Kidney tubule cell (primary cell): ENCODE measurements at places on chromosomes 4 and X.

GRCh38 chr4:8909548-8909947 is 37.9 kb upstream of the HMX1 start:
- DNase-seq = no peak

GRCh38 chr4:23759066-23759465 is 130.8 kb downstream of the PPARGC1A start:
- no peak for DNase-seq

DNA sequence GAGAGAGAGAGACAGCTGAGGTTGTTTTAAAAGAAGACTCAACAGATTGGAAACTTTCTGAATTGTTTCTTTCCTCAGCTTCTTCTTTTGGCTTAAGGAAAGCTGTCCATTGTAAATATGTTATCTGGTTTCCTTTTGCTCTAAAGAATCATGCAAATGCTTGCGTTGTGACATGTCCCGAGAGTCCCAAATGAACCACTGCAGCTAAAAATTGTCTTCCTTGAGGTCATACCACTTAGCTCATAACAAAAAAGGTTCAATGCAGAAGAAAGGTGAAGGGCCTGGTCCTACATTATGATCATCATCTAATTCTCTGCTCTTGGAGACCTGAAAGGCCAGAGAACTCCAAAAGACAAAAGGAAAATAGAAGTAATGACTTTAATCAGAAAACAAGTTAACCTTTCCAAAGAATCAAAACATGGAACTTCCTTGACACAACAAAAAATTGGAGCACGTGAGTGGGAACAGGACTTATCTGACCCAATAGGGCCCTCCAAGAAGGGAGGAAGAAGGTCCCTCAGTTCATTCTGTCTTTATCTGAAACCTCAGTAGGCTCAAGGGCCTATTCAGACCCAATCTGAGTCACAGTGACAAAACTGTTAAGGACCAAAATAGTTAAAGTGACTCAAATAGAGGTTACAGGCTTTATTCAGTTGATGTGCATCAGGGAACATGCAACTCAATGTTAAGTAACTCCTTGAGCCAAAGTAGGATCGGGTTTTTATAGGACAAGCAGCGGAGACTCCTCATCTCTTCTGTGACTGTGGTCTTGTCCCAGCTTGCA is 14.7 kb upstream of the VSIG1 start:
- DNase-seq = no peak

DNA sequence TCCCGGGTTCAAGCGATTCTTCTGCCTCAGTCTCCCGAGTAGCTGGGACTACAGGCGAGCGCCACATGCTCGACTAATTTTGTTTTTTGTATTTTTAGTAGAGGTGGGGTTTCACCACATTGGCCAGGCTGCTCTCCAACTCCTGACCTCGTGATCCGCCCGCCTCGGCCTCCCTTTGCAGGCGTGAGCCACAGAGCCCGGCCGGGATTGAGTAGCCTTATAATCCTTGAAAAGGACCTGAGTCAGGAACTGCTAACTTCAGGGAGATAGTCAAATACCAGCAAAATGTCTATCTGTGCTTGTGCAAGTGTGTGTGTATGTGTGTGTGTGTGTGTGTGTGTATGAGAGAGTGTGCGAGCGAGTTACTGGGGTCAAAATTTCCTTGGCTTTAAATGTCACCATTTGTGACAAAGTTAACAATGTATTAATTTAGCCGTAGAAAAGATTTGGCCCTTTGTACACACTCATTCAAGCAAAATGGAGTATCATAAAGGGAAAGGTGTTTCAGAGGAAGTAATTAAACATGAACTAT is 1.8 kb upstream of the KDM6A start:
- DNase-seq = peak; percentile 52

DNA sequence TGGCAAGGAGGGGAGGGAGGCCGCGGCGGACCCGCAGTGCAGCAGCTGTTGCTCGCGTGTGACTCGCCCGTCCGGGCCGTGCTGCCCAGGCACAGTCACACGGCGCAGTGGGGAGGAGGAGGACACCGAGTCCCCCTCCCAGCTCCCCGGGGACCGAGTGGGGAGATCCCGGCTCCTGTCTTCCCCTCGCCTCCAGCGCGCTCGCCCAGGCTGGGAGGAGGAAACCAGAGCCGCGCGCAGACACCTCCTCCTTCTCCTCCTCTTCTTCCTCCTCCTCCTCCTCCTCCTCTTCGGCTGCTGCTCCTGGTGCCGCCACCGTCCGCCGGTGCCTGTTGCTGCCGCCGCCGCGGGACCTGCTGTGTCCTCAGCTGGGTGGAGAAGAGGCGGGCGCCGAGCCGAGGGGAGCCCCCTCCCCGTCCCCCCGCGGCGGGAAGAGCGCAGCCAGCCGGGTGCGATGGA is at the start of gene TBC1D1:
TSS of gene TBC1D1 (plus strand) at position 284 of the 459 bp plus-strand sequence. CDS start 11,012 bp downstream, outside the sequence.
- DNase-seq = peak; percentile 45

DNA sequence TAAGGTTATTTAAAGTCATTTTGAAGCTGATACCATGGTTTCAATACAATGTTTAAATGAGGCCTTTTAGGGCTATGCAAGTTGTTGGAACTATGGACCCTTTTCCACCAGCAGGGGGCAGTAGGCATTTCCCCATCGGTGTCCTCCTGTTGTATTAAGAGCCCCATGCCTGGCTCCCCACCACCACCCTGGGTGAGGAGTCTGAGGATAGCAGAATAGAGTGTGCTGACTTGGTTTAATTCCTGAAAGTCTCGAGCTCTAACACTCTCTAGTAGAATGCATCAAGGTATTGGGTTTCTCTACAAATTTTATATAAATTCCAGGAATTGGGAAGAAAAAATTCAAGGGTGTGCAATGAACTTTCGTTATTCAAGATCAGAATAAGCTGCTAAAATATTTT is 234.8 kb upstream of the JADE1 start:
- DNase-seq = peak; percentile 91

DNA sequence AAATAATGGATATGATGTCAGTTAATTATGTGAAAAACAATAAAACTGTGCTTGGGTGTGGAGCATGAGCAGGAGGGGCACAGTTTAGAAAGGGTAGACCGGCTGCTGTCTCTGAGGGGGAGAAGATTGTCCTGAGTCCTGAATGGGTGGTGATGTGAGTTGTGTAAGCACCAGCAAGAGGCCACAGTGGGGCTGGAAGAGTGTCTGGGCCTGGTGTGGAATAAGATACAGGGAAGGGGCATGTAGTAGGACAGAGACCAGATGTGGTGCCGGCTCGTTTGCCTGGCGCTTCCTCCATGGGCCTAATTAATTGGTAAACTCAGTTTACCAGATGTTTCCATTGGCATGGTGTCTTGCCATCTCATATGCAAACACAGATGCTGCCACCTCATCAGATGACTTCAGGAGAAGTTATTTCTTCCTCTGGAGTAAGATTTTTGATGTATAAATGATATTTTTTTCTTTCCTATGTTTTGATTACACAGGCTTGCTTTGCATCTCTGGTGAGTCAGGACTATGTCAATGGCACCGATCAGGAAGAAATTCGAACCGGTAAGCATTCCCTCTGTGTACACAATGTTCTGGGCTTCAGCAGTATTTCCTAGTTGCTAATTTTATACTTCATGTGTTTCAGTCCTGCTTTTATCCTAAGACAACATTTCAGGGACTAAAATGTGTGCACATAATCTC is 5.1 kb downstream of the MED28 start:
- no peak for DNase-seq

DNA sequence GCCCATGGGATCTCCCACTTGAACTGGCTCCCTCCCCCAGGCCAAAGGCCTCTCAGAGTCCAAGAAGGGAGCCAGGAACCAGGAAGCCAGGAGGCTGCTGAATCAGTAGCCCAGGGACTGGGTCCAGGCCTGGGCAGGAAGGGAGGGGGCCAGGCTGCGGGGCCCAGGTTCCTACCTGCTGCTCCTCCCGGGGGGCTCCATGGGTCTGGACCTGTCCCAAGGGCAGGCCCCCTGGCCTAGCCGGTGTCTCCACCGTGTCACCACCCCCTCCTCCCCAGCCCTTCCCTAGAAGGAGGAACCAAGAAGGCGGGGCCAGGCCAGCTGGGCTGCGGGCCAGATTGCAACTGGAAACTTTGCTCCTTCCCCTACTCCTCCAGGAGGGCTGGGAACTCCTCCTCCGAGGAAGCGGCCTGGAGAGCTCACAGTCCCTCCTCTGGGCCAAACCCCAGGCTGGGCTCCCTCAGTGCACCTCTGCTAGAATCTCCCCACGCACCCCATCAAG is at the start of gene IQSEC2:
TSS of gene IQSEC2 (minus strand) at position 264 of the 502 bp plus-strand sequence.
- DNase-seq = peak; percentile 82

GRCh38 chrX:32370456-32371205 is 840.7 kb downstream of the DMD start:
- DNase-seq = no peak

DNA sequence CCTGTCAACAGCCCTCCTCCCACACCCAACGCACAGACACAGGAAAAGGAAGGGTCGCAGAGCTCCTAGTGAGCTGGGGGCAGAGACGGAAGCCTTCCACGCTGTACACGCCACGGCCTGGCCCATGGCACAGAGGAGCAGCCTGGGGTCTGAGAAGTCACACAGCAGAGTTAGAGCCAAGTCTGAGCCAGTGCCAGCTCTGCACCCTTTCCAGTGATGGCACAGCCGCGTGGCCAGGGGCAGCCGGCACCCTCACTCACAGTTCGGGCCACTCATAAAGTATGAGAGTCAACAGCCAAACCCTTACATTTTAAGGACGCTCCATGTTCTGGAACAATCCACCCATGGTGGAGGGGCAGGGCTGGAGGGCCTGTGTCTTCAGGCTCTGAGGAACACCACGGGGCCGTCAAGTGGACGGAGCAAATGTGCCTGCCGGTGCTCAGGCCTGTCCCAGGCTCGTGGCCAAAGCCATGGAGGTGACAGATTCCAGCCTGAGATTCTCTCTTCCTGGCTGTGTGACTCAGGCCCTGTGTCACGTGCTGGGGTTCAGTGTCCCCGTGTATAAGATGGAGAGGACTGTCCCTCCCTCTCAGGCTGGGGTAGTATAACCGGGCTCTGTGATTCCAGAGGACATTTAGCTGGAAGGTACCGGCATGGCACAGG is 91.2 kb downstream of the ABLIM2 start:
- DNase-seq = no peak

GRCh38 chr4:114417214-114417613 is 181.4 kb upstream of the UGT8 start:
- DNase-seq = no peak

GRCh38 chrX:11341274-11342201 is 48.3 kb downstream of the AMELX start:
- DNase-seq = peak; percentile 80

DNA sequence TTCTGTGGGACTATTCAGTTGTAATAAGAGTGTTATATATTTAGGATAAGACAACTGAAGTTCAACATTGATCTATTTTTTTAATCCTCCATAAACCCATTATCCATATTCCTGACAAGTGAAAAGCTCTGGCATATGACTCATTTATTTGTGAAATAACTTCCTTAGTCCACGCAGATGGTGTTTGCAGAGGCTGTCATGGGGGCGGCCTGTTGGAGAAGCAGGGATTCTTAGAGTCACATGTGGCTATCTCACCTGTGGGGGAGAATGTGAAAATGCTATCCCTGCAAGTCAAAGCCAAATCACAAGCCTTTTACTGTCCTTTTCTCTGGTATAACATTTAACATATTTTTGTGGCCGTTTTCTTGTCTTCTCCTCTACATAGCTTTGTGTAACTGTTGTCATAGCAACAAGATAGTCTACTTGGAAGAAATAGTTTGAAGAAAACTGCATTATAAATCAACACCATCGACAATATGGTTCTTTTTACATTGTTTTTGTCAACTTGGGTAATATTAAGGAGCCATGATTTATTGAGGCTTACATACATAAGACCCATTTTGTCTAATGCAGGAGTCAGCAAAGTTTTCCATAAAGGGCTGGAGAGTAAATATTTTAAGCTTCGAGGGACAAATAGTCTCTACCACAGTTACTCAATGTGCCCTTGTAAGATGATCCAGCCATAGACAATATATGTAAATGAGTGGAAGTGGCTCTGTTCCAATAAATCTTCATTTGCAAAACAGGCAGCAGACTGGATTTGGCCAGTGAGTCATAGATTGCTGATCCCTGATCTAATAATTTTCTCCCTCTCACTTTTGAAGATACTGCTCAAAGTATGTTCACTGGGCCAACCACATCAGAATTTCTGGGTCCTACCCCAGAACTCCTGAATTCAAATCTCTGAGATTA is 395.0 kb downstream of the DTHD1 start:
- DNase-seq = peak; percentile 6

GRCh38 chr4:40337523-40337922 is 2.4 kb downstream of the CHRNA9 start:
- no peak for DNase-seq

DNA sequence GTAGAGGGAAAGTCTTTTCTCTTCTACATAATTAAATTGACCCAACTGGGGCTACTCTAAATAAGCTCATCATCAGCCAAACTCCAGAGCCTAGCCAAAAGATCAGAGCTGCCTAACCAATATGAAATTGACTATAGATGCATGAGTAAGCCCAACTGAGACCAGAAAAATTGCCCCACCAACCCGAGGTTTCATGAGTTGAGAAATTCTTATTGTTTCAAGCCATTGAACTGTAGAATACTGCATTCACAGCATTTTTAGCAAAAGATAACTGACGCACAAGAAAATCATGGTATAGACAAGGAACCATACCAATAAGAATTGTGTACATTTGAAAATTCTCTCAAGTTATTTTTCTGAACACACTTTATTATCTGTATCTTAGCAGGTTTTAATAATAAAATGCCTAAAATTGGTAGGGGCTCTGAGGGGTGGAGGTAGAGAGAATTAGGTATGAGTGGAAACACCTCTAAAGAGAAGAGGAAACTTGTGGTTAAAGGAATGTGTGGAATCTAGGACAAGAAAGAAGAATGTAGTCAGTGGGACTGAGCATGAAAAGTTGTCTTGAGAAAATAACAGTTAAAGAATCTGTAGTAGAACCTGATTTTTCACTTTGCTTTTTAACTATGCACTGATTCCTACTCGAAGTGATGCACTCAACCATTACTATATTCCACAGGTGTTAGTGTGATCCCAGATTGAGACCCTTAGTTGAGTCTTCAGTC is 200.9 kb upstream of the PPP1R2C start:
- DNase-seq = peak; percentile 77
